ENCODE measurements at places on chromosomes 16 and 17.
A peak's percentile ranks its signal among the peaks of the same experiment; 100 is the strongest.

DNA sequence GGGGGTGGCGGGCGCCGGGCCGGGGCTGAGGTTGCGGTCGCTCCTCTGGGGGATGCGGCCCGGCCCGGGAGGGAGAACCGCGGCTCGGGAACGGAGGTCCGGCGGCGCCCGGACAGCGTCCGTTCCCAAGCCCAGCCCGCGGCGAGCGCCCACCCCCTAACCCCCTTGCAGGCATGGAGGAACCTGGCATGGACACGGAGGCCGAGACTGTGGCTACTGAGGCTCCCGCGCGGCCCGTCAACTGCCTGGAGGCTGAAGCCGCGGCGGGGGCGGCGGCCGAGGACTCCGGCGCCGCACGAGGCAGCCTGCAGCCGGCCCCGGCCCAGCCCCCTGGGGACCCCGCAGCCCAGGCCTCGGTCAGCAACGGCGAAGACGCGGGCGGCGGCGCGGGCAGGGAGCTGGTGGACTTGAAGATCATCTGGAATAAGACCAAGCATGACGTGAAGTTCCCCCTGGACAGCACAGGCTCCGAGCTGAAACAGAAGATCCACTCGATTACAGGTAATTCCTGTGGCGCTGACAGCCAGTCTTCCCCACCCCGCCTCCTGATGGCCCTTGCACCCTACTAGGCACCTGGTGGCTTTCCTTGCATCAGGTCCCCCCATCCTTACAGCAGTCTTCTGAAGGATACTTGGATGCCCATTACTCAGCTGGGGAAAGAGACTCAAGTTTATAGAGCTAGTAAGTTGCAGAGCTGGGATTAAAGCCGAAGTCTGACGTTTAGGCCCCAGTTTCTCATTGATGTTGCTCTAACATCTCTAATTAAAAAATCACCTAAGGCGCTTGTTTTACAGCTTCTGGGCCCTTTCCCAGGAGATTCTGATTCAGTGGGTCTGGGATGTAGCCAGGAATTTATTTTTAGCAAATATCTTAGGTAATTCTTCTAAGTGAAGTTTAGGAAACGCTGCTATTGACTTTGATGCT, 514 bp downstream of the UBFD1 start:
- DNase-seq = no peak

DNA sequence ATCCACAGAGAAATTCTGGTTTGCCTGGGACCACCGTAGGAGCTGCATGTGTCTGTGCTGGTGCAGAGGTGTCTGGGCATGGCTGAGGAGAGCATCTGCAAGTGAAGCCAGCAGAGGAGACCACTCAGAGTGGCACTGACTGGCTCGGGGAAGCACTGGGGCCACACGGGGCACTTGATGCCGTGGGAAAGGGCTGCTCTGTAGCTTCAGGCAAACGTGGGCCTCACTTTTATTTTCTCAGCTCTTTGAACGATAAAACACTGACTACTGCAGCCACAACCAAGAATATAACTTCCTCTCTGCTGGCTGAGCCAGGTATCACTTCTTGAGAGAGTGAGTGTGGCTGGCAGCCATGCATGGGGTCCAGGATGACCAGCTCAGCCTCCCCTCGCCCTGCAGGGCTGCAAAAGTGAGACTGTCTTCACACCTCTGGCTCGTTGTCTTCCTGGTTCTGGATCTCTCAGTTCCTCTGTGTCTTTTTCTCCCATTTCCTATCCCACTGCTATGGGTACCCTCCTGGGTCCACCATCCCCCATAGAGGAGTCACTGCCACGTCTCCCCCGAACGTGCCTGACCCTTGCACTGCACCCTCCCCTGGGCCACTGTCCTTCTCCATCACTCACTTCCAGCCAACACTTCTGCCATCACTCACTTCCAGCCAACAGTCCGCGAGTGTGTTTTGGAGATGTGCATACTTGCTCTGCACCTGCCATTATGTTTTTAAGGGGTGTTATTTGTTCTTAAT, 201.4 kb upstream of the CHMP6 start:
- no peak for DNase-seq

- DNase-seq = no peak
These were observed 6.9 kb downstream of the ZNF205 start for GRCh38 chr16:3119286-3119685.

GRCh38 chr16:83891742-83892141, 7.2 kb upstream of the MLYCD start:
- no peak for DNase-seq

GRCh38 chr16:35910409-35910808, 2451.0 kb downstream of the TP53TG3F start:
- DNase-seq = no peak

GRCh38 chr16:84842516-84843148, 22.8 kb downstream of the CRISPLD2 start:
- no peak for DNase-seq

DNA sequence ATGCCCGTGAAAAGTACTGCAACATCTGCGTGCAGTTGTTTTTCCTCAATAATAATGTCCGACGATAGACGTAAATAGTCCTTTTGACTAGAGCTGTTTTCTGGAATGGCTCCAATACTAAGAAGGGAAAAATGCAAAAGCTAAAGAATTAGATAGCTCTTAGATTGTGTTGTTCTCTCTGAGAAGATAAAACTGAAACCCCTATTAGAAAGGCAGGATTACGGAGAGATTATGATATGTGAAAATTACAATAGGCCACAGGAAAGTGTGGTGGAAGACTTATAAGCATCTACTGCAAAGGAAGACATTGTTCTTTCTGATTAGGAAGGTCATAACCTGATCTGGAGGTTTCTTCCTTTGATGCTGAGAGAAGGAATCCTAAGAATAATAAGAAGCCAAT, 33.5 kb upstream of the KCNJ16 start:
- DNase-seq = no peak

- no peak for DNase-seq
These were observed 1158.3 kb upstream of the GOT2 start for GRCh38 chr16:59892376-59892775.

GRCh38 chr16:8751481-8752311, 45.7 kb downstream of the TMEM186 start:
- DNase-seq = peak; percentile 19

- DNase-seq = no peak
These were observed 19.0 kb downstream of the SLC7A6 start for GRCh38 chr16:68283346-68283745.

DNA sequence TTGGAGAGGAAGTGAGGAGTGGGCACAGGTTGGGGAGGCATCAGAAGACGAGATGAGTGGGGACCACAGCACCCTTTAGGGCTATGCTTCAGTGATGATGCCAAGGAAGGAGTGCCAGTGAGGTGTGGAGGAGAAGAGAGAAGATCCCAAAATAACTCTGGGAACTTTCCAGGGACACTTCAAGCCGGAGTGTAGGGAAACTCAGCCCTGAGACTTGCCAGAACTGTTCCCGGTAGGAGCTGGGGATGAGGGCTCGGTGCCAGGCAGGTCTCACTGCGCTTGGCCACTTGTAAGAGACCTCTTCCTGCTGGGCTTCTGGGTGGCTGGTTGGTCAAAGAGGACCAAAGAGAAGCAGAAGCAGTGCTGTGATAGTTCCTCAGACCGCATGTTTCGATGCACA, 63.6 kb downstream of the SHISA6 start:
- no peak for DNase-seq

GRCh38 chr16:54145881-54146280, 140.7 kb downstream of the IRX3 start:
- DNase-seq = no peak

- no peak for DNase-seq
These were observed 3.3 kb downstream of the ITGA3 start for GRCh38 chr17:50059256-50059655.

GRCh38 chr16:86383488-86384262, 126.7 kb upstream of the FOXF1 start:
- no peak for DNase-seq

- DNase-seq = no peak
These were observed 3.3 kb upstream of the ABCA9 start for GRCh38 chr17:69064001-69064400.

GRCh38 chr16:70676675-70677498, 9.0 kb downstream of the MTSS2 start:
- no peak for DNase-seq

- no peak for DNase-seq
These were observed 74.2 kb downstream of the VPS53 start for GRCh38 chr17:640436-640835.

DNA sequence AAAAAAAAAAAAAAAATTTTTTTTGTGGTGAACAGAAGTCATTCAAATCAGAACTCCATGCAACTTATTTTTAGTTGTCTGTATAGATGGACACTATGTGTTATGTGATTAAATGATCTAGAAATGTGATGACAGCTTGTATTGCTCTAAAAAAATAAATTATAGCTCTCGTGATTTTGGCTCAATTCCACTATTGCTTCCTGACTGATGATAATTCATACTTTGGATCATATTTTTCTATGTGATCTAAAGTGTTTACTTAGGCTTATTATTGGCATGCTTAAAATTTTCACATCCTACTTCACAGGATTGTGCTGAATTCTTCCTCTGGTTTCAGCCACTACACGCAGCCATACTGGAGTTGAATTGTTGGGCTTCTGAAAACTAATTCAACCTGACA, 76.8 kb downstream of the RPGRIP1L start:
- DNase-seq = peak; percentile 4

DNA sequence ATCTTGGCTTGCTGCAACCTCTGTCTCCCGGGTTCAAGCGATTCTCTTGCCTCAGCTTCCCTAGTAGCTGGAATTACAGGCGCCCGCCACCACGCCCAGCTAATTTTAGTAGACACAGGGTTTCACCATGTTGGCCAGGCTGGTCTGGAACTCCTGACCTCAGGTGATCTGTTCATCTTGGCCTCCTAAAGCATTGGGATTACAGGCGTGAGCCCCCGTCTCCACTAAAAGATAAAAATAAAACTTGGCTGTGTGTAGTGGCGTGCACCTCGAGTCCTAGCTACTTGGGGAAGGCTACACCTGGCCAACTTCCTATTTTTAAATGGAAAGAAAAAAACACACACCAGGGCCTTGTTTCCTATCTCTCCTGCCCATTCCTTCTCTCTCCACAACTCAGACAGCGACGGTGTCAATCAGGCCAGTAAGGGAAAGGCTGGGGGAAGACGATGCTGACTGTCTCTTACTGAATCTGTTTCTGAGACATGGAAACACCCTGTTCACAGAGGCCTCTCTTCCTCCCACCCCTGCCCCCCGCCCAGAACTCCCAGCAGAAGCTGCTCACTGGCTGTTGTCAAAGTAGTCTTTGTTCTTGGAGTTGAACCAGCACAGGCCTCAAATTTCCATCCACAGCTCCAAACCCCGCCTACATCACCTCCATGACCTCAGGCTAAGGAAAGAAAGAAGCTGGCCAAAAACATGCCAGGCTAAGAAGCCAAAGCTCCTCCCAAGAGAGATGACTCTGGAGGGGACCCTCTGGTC, 96.6 kb downstream of the NXN start:
- no peak for DNase-seq

- DNase-seq = no peak
These were observed 1.4 kb downstream of the PYY start for GRCh38 chr17:43952351-43952723.

DNA sequence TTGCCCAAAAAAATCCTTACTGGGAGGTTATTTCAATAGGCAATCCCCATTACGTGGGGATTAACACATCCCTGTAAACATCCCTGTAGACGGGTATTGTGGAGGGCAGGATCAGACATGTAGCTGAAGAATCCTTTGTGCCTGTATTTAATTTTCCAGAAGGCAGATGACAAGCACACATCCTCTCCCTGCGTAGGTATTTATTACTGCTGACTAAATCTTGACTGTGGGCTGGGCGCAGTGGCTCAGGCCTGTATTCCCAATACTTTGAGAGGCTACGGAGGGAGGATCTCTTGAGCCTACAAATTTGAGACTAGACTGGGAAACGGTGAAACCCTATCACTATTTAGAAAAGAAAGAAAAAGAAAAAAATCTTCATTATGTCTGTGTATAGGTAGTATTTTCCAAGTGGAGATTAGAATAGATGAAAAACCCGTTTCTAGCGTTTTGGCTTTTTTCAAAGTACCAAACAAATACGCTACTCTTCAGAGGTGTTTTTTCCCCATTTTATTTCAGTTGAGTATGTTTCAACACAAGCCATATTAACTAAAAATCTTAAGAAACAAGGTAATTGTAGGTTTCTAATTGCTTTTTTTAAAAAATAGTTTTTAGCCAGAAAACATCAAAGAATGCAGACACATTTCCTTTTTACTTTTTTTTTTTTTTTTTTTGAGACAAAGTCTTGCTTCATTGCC, 1.5 kb upstream of the MARF1 start:
- no peak for DNase-seq

GRCh38 chr17:28612936-28613872, 781 bp downstream of the RSKR start:
- no peak for DNase-seq

GRCh38 chr17:51435641-51436091, 175.3 kb downstream of the UTP18 start:
- DNase-seq = no peak

GRCh38 chr16:50562657-50563056, 14.5 kb downstream of the NKD1 start:
- DNase-seq = no peak

DNA sequence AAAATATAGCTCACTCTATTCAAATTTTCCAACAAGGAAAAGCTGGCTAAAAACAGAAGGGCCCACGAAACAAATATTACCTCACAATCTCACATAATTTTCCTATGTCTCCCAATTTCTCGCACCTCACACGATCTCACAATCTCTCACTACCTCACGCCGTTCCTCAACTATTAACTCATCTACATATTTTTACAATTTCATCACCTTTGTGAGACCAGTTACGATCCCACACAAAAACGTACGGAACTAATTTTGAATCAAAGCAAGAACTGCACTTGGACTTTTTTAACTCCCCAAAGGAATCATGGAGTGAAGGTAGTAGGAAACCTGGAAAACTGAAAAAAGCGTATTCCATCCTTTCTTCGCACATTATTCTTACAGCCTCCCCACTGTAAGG, 1.1 kb downstream of the CBX1 start:
- no peak for DNase-seq

DNA sequence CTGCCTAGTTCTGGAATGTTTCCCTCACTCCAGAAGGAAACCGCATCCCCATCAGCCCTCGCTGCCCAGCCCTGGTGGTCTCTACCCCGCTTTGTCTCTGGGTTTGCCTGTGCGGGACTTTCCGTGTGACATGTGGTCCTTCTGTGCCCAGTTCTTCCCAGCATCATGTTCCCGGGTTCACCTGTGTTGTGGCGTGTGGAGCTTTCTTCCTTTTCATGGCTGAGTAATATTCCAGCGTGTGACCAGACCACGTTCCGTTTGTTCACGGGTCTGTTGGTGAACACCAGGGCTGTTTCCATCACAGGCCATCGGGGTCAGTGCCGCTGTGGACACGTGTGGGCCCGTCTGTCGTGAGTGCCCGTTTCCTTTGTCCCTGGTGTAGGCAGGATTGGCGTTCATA, 32.1 kb downstream of the CACNA1H start:
- no peak for DNase-seq

DNA sequence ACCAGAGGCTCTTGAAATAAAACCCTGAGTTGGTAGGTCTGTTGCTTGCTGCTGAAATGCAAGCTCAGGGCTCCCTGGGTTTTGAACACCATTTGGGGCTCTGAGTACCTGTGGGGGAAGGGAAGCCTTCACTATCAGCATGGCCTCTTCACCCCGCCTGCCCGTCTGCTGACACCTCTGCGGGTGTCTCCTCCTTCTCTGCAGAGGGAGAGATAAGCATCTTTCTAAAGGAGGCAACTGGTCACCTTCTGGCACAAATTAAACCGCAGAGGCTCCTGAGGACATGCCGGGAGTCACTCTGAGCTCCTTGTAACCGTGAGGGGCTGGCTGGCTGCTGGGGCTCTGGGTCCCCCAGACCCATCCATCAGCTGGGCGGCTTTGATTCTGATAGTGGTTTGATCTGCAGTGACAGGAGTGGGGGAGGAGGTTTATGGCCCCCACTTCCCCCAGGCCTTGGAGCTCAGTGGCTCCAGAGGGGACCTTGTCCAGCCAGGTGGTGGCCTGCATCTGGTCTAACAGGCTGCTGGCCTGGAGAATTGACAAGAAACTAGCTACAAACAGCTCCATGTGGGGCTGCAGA, 123.5 kb downstream of the IRF8 start:
- no peak for DNase-seq
